ENCODE measurements at places on chromosomes 1 and 21.

DNA sequence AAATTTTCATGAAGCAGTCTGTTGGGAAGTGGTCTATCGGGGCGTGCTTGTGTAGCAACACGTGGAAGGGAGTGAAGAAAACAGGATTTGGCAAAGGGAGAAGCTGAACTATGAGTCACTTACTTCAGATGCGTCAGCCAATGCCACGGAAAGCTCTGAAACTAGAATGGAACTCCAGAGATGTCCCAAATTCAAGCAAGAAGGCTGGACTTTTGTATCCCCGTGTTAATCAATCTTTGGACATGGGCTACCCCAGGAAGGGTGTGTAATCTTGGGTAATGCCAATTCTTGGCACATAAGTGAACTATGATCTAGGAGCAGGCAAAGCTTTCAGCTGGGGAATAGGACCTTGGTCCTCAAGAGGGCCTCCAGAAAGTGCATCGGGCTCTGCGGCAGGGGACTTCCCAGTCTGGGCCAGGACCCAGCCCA lies 102.6 kb downstream of the ADSS2 start:
- DNase-seq = no peak

DNA sequence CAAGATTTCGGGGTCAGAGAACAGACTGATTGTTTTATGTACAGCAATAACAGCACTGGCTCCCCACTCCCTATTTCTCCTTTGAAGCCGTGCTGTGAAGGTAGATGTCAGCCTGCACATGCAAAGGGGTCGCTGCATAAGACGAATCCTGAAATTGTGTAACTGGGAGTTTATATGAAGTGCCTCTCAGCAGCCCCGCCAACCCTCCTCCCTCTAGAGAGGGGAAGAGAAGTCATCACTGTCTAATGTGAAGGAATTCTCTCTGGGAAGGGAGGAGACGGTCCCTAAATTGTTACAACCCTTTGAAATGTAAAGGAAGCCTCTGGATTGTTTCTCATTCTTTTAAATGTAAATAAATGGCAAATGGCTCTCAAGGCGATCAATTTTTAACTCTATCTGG lies 545.3 kb downstream of the PLA2G4A start:
- DNase-seq = no peak

DNA sequence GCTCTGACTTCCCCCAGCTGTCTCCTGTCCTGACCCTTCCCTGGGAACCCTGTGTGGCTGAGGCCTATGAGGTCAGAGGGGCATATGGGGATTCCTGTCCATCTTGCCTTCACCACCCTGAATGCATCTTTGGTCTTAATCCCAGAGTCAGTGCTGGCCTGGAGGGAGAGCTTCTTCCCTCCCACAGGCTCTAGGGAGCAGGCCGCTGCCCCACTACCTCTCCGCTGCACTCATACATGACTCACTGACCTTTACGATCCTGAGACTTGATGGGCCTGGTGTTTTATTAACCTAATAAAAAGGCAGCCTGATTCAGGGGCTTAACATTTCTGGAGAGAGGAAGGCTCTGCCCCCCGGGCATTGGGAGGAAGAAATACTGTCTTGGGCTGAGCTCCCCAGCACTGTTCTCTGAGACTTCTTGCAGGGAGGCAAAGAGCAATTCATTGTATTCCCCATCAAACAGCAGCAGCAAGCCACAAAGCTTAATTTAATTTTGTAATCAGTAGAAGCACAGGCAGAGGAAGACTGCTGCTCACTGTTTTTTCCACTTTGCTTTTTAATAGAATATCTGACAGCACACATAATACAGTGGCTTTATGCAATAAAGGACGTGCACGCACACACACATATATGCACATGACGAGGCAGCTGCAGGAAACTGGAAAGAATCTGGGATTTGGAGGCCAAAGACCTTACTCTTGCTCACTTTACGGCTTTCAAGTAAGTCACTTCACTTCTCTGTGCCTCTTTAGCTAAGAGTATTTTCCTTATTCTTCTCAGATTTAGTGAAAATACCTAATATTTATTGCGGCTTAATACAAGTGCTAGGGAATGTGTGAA lies 89.2 kb upstream of the GRIK3 start:
- no peak for DNase-seq

GRCh38 chr1:7456722-7457082 lies 314.4 kb upstream of the VAMP3 start:
- no peak for DNase-seq

DNA sequence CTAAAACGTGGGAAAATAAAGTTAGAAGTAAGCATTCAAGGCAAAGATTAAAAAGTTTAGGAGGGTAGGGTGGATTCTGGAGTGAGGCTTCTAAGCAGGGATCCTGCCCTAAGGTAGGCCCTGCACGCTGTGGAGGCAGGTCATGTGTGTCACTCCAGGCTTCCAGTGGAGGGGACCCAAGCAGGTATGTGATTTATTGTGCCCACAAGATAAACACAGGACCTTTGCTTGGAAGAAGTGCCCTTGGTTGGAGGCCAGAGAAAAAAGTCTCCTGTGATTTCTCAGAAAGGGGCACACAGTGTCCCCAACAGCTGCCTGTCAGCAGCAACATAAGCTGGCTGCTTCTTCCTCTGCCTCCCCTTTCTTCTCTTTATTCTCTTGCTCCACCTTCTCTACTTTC lies 110.8 kb downstream of the FOXD2 start:
- no peak for DNase-seq

DNA sequence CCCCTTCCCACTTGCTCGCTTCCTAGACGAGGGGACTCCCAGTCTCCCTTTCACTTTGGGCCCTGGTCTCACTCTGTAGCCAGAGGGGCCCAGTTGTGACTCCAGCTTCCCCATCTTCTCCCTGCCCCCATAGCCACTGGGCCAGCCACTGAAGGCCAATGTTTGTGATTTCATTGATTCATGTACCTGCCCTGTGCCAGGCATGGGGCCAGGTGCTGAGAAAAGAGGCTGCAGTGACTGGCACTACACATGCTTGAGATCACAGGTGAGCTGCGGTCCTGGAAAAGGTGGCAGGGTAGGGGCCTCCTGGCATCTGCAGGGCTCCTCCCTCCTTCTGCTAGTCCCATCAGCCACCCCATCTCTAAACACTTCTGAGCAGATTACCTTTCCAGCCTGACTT lies 345.3 kb upstream of the VAMP3 start:
- no peak for DNase-seq

GRCh38 chr21:33478935-33479678 lies 667 bp downstream of the TMEM50B start:
- DNase-seq = peak; percentile 12
